ENCODE measurements at places on chromosomes 2 and 18.
A peak's percentile ranks its signal among the peaks of the same experiment; 100 is the strongest.

DNA sequence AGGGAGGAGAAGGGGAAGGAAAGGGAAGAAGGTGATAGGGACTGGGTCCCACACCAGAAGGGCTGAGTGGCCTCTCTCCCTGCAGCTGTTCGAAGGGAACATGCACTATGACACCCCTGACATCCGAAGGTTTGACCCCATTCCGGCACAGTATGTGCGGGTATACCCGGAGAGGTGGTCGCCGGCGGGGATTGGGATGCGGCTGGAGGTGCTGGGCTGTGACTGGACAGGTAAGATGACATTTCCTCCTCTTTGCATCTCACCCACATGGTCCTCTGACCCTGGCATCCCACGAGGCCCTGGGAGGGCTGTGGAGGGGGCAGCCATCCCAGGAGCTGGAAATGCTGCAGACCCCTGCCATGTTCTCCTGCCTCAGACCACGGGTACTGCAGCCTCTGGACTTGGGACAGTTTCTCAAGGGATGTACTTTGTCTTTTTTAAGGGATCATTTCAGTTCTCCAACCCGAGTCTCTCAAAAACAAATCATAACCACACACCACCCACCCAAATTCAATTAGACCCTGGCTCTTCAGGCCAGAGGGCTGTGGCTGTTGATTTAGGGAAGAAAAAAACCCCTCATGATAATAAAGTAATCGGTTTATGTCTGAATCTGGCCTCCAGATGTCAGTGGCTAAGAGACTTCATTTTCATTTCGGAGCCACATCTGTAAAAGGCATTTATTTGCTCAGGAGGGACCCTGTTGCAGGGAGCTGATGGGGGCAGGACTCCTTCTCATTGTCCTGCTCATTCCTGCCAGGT, 63.5 kb downstream of the NRP2 start:
- no peak for DNase-seq

GRCh38 chr2:52703004-52703403, 1064.6 kb upstream of the CHAC2 start:
- DNase-seq: no peak

DNA sequence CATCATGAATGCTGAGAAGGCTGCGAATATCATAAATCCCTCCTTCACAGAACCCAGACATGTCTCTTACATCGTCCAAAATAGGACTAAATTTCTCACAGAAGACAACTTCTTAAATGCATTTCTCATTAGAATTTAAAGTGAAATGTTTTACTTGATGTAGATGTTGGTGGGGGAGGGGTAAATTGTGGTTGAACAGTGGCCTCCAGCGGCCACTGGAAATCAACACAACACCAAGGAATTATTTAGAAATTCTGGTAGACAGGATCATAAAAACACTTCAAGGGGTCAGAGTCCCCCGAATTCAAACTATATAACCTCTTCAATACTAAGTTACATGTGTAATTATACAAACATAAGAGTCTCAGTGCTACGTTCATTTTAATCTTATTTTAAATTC, 135.9 kb downstream of the ABCA12 start:
- DNase-seq: no peak

DNA sequence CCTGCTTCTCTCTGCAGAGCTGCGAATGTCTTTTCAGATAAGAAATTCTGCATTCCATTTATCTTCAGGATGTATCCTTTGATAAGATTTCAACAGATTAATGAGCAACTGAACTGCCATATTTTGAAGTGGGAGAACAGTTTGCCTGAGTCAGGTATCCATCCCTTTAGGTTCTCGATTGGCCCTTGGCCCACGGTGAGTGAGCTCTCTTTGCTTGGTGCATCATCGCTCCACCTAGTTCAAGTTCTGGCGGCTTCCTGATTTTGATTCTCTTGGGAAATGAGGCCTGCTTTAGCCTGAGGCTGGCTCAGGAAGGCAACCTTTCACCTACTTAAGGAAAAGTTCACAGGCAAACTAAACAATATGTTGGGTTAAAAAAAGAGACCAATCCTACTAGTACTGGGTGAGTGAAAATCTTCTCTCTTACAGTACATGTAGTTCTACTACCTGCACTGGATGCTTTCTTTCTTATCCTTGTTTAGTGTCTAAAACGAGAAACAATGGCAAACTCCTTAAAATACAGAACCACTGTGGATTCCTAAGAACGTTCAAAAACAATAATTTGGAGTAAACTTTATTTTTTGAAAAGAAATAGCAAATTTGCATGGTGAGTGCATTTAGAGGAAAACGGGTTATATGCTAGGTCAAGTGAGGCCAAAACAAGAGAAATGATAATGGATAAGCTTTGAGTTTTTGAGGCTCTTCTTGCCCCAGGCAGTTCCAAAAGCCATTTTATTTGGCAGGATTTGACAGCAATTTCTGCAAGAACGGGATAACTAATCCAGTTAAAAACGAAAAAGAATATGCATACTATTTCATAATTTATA, 837 bp upstream of the ACSL3 start:
- DNase-seq: no peak

GRCh38 chr2:9206991-9207640, 504 bp downstream of the ASAP2 start:
- peak; percentile 5 for DNase-seq

- DNase-seq: no peak
Observed at GRCh38 chr18:50606609-50607008, 46.7 kb downstream of the MAPK4 start.

GRCh38 chr2:31031132-31031706, 107.0 kb downstream of the GALNT14 start:
- no peak for DNase-seq

All from activated naive CD4-positive, alpha-beta T cell treated with Interleukin-2 at 50 U/mL for 16 hours (primary cell).